ENCODE measurements at places on chromosomes 6 and 20.
A peak's percentile ranks its signal among the peaks of the same experiment; 100 is the strongest.

GRCh38 chr6:90202156-90202555 lies 94.5 kb downstream of the BACH2 start:
- no peak for DNase-seq

DNA sequence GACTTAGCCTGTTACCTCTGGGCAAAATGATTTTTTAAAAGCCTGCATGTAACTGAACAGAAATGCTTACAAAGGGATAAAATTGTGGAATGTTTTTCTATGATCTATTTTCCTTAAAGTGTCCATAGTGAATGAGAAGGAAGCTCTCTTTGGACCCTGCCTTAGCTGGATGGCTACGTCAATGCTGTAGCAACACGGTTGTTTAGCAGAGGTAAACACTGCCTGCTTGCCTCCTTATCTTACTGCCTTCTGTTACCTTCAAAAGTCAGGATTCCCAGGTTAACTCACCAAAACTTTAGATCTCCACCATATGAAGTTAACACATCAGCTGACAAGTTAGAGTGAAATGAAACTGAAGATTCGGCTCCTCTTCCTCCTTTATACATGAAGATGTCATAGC lies 402.6 kb downstream of the SAMD5 start:
- DNase-seq: no peak

DNA sequence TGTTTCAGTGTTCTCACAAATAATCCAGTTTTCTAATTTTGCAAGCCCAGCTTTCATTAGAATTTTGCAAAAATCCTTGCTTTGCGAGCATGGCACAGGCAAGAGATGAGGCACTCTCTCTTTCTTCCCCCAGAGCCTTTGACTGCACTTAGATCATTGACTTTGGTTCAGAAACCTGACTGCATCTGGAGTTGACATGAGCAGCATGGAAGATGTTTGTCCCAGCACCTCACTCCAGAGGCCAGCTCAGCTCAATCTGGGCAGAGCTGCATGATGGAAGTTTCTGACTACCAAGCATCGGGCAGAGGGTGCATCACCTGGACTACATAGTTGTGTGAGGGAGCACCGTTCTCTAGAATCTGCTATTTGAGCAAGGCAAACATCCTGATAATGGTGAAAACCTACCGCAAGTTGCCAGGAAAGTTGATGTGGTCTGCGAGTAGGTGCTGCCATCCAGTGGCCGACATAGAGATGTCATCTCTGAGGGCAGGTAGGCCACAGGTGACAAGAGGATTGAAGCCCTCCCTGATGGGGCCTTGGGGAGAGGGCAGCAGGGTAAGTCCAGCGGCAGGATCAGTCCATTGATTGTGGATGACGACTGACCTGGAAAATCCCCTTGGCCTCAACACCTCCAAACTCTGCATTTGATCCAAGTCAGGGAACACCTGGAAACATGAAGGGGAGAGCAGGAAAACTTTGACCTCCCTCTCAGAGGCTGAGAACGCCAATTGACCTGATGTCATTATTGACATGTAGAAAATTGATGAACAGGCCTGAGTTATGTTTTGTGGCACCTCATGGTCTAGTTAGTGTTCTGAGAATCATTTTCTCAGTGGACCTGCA lies 3.8 kb upstream of the LPA start:
- peak; percentile 39 for DNase-seq

DNA sequence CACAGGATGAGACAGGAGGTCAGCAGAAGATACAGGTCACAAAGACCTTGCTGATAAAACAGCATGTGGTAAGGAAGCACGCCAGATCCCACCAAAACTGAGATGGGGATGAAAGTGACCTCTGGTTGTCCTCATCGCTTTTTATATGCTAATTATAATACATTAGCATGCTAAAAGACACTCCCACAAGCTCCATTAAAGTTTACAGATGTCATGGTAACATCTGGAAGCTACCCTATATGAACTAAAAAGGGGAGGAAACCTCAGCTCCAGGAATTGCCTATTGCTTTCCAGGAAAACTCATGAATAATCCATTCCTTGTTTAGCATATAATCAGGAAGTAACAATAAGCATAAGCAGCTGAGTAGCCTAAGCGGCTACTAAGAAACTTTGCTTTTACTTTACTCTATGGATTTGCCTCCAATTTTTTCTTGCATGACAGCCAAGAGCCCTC lies 8.4 kb upstream of the RIN2 start:
- DNase-seq: no peak

DNA sequence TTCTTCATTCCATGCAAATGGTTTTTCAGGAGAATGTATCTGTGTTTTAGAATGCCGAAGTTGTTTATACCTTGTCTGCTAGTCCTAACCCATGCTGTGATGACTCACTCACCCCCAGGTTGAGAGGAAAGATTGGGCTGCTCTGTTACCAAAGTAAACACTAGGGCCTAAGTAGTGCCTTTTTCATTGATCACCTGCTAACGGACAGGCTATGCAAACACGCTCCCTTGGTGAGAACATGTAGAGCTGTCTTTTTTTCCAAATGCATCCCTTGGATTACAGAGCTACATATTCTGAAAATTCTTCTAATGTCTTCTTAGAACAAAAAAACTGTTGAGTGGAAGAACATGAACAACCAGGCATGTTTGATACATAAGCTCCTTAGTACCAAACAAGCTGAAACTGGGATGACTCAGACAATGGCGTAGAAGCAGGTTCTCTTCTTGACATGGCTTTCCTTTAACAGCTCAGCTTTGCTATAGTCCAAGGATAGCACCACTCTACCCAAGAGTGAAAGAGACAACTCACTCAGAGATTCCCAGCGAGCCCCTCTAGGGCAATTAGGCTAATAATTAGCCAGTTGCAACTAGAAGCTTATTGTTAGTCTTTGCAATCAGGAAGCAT lies 20.5 kb downstream of the PERP start:
- DNase-seq: no peak

- peak; percentile 32 for DNase-seq
Measured at GRCh38 chr6:43334466-43335095, 26.0 kb upstream of the CRIP3 start.
